ENCODE measurements at places on chromosomes 6 and 20.

DNA sequence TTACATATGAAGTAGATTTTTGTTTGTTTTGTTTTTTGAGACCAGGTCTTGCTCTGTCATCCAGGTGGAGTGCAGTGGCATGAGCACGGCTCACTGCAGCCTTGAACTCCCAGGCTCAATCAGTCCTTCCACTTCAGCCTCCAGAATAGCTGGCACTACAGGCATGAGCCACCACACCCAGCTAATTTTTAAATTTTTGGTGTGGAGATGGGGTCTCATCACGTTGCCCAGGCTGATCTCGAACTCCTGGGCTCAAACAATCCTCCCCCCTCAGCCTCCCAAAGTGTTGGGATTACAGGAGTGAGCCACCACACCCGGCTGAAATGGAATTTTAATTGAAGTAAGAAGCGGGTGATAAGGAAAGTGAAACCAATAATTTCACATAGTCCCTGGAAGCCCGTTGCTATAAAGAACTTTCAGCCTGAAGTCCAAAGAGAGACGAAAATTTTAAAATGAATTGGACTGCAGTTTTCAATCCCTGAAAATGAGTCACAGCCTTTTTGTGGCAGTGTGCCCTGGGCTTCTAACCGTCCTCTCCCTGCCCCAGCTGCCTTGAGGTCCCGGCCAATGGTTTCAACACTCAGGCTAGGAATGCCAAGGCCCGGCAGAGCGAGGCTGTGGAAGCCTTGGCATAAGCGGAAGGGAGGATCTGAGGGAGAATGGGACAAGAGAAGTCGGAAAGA is 757 bp downstream of the RAET1E start:
- DNase-seq = no peak

DNA sequence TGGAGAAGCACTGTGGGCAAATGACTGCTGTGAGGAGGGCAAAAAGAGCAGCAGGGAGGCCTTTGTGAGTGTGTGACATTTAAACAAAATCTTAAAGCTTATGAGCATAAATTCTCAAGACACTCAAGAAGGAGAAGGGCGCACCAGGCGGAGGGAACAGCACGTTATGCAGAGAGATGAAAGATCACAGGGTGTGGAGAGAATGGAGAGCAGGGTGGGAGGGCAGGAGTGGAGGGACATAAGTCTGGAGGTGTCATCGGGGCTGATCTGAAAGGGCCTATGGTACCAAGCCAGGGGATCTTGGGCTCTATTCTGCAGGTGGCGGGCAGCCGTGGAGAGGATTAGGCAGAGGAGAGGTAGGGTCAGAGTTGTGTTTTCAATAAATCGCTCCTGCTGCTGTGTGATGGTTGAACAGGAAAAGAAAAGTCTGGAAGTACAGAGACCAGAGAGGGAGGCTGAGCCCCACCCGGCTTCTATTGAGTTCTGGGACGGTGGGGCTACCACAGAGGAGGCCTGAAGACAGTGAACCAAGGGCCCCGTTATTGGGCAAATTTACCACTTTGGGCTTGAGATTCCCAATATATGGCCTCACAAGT is 24.3 kb upstream of the DLGAP4 start:
- no peak for DNase-seq

GRCh38 chr20:35461620-35462019 is 6.2 kb downstream of the CEP250 start:
- no peak for DNase-seq

GRCh38 chr6:151842816-151843215 is 35.3 kb downstream of the ESR1 start:
- no peak for DNase-seq

- DNase-seq = no peak
Observed at GRCh38 chr6:44504301-44504791, 116.8 kb downstream of the CDC5L start.

DNA sequence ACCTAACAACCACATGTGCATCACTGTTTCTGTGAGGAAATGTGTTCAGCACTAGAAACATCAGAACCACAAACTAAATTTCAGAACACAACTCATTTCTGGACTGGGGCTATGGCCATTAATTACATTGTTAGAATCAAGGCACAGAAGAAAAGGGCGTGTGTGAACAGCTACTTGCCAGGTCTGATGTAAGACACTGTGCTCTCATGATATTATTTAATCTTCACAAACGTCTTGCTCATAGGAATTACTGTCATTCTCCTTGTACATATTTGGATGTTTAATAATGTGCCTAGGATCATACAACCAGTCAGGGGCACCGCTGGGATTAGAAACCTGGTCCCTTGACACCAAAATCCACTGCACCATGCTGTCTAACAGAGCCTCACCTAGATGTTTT is 14.8 kb downstream of the ADGRF1 start:
- DNase-seq = no peak

- DNase-seq = peak; percentile 42
Observed at GRCh38 chr6:35487658-35488516, 9.0 kb downstream of the TEAD3 start.

GRCh38 chr20:62259294-62259565 is 20.9 kb downstream of the OSBPL2 start:
- no peak for DNase-seq

DNA sequence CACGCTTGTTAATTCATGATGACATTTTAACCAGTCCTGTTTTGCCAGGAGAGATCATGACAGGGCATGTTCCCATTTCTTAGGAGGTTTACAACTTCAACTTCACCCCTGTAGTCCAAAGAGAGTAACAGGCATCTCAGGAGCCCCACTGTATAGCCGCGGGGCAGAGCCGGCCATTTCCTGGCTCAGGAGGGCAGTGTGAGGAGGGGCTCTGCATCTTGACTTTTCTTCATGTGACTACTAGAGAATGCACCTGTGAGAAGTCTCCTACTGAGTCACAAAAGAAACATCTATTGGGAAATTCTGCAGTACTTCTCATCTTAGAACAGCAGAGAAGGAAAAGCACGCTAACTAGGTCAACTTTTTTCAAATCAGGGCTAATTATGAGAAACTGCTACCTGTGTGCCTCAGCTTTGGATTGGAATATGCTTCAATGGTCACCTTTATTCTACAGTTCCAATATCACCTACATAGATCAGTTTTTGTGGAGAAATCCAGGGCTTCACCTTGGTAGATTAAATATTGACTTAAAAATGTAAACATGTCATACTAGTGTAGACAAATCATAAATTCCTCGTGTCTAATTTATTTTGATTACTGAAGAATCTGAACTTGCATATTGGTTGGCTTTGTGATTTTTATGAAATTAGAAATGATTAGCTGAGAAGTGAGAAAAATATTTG is 28.6 kb upstream of the SIM1 start:
- DNase-seq = no peak

DNA sequence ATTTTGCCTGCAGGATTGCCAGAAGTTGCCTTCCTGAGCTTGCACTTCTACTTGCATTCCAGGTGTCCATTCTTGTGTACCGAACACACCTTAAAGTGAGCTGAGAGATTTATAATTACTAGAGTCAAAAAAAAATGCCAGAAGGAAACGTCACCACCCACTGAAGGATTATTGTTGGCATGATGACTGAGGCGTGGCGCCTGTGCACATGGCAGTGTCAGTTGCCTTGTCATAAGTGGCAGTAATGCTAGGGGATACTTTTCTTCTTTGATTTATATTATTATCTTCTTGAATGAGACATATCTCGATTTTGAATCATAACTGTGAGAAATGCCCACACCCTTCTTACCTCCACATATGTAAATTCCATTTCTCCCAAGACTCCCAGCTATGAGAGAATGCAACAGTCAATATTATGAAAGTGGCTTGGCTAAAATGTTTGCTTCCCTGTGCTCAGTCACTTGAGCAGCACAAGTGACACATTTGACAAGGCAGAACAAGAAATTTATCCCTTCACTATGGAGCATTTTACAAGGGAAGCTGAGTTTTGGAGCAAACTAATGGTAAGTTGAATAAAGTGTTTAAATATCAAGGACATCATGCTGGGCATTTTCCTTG is 149.5 kb upstream of the SASH1 start:
- no peak for DNase-seq

GRCh38 chr6:149331043-149331807 is 13.7 kb downstream of the TAB2 start:
- no peak for DNase-seq

- no peak for DNase-seq
Observed at GRCh38 chr6:21824431-21825177, 231.1 kb downstream of the SOX4 start.

DNA sequence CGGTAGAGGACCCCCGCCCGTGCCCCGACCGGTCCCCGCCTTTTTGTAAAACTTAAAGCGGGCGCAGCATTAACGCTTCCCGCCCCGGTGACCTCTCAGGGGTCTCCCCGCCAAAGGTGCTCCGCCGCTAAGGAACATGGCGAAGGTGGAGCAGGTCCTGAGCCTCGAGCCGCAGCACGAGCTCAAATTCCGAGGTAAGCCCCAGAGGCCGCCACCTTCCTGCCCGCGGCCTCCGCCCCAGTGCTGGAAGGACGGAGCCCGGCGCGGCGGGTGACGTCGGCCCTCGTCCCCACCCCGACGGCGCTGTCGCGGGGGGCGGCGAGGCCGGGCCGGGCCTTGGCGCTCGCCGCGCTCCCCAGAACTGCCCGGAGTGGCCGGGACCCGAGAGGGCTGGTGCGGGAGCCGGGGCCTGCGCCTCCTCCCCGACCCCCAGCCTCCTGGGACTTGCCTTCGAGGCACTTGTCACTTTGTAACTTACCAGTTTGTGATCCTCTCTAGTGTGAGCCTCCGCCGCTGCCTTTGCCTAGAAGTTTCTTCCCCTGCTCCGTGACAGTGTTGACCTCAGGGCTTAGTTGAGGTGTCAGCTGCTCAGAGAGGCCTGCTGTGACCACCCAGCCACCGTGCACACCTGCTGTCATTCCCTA is 417 bp downstream of the VAPB start:
- DNase-seq = peak; percentile 36

- no peak for DNase-seq
Observed at GRCh38 chr6:136599329-136600011, 49.2 kb upstream of the MAP7 start.

Data from NCI-H82 (cell line).